Psoas muscle (tissue), 8 donors: ENCODE measurements at places on chromosomes 6 and 20.

DNA sequence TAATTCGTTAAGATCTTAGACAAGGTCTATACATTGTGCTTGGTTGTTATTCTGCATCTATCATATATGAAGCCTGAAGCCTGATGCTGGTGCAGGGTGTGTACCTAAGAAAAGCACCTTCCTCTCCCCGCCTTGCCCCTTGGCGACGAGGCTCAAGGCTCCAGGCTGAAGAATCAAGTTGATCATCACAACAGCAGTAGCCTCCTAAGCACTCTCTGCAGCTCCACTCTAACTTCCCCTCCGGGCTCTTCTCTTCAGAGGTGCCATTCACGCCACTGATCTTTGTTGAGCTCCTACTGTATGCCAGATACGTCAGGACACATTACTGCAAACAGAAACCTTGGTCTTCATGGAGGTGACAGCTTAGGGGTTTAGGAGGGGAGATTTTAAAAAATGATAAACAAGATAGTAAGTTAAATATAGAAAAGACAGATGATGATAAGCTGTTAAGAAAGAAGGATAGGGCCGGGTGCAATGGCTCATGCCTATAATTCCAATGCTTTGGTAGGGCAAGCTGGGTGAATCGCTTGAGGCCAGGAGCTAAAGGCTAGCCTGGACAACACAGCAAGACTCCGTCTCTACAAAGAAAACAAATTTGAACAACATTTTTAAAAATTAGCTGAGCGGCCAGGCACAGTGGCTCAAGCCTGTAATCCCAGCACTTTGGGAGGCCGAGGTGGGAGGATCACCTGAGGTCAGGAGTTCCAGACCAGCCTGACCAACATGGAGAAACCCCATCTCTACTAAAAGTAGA is 38.4 kb upstream of the ZNF217 start:
- no peak for DNase-seq

GRCh38 chr6:106249658-106250057 is 75.9 kb downstream of the ATG5 start:
- DNase-seq: no peak

- DNase-seq: no peak
Measured at GRCh38 chr6:3690506-3690905, 61.0 kb downstream of the PXDC1 start.

DNA sequence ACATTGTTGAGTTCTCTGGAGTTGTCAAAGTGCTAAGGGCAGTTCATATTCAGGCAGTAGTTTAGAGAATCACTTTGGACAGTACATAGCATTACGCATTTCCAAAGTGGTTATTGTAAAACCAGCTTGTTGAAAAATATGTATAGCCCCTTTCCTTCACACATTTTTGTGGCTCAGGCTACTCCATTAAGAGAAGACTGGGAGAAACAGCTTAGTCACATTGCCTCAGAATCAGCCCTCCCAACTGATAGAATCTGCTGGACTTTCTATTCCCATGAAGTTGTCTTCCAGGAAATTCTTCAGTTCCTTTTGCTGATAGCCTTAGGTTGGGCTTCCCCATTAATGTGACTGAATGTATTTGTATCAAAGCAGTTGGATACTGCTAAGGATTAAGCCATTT is 39.5 kb upstream of the HDGFL1 start:
- no peak for DNase-seq

DNA sequence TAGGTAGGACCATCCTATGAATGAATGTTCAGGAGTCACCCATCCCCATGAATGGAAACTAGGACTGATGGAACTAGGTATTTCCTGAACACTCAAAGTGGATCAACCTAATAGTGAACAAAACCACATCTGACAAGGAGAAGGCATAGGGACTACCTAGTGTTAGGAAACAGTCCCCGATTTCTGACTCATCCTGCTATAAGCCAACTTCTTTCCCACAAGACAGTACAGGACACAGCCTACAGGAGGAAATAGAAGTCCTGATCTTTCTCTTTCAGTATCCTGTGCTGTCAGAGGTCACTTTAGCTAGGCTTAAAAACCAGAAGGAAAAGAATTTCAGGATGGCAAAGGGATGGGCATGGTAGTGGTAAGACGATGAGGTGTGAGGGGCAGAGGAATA is 19.5 kb upstream of the GMDS start:
- no peak for DNase-seq

DNA sequence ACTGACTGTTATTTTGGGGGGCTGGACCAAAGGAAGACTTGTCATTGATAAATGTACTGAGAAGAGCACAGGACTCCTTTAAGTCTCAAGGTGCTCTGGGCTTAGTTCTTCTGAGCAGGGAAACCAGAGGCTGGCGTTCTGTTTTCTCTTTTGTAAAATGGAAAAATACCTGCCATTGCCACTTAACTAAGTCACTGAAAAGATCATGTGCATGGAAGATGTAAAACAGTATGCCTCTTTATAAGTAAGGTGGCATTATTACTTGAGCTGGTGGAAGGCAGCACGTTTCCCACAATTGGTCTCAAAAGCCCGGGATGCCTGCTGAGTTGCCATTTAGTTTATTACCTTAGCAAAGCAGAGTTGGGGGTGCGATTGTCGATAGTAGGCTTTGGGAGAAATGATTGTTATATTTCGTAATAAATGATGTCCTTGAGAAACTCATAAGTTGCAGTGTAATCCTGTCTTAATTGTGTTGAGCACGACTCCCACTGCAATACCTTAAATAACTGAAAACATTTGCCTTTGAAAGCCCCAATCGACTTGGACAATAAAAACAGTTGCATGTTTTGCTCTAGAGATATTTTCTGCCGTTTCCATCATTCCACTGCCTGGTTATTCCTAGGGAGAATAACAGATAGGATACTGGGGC is 3.6 kb downstream of the JARID2 start:
- no peak for DNase-seq

- DNase-seq: no peak
Measured at GRCh38 chr6:136527831-136528230, 22.4 kb downstream of the MAP7 start.

DNA sequence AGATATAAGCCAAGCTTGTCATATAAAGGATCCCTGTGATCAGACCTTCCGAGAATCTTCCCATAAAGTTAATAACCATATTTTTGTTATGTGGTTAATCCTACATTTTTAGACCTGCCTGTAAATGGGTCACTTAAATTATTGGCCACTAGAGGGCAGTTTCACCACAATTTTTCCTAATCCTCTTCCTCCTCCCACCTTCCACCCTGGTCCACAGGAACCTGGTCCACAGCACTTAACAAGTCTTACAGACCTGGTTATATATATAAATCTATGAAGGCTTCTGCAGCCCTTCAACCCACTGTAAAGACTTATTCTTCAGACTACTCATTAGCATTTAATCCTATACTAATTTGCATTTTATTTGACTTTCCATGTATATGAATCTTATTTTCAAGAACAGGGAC is 28.3 kb downstream of the MRS2 start:
- DNase-seq: no peak

DNA sequence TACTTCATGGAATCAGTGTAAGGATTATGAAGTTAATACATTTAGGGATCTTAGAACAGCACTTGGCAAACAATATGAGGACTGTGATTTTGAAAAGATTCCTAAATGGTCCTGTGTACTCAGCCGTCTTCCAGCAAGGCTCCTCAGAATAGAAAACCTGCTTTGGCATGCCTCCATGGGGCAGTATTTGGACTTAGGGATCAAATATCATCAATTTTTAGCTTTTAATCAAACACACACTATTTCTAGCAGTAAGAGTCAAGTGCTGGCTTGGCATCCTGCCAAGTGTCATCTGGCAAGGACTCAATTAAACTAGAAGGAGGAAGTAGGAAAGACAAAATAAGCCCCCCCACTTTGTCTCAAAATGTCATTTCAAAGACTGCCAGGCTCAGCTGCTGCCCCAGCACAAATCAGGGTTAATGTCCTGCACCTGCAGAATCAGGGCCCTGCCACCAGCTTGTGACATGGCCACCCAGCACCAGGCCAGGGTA is 40.8 kb downstream of the IYD start:
- DNase-seq: peak; percentile 46

- DNase-seq: no peak
Measured at GRCh38 chr20:5168651-5169396, 42.0 kb downstream of the CDS2 start.

DNA sequence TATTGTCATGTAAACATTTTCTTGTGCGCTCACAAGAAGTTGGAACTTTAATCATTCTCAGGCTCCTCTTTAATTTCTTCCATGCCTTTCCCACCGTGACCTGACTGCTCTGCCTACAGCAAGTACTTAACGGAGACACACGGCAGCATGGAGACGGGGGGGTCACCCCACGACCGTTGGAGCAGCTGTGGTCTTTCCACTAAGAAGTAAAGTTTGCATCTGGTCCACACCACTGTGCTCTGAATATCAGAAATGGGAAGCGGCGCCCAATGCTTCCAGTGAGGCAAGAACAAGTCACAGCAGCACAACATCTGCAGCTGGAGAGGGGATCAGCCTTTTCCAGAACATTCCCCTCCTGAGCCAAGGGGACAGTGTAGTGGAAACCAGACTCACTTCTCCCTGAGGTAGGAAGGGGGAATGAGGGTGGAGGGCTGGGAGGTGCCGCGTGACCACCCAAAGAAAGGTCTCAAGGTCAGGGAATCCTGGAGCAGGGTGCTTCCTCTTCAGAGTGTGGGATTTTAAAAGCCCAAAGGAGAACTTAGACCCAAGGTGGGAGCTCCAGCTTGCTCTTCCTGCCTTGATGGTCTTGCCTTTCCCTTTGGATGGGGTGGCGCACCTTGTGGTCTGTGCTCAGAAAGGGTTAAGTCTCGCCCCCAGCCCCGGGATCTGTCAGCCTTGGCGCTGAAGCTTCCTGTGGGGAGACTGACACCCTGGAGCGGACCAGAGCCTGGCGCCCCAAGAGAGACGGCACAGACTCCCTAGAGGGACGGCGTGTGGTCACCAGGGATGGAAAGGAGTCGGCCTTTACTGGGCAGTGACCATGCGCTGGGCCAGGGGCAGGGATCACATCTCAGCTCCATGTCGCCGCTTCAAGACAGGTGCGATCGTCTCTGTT is 25.6 kb upstream of the SMOC2 start:
- no peak for DNase-seq

- no peak for DNase-seq
Measured at GRCh38 chr6:141700819-141701218, 431.9 kb upstream of the GJE1 start.

GRCh38 chr6:85172705-85173104 is 277.2 kb upstream of the NT5E start:
- DNase-seq: no peak

GRCh38 chr20:18414140-18414539 is 52.7 kb downstream of the DZANK1 start:
- no peak for DNase-seq

- no peak for DNase-seq
Measured at GRCh38 chr6:105859457-105859856, 226.7 kb upstream of the PRDM1 start.

- no peak for DNase-seq
Measured at GRCh38 chr6:45563041-45563440, 185.3 kb upstream of the SUPT3H start.

DNA sequence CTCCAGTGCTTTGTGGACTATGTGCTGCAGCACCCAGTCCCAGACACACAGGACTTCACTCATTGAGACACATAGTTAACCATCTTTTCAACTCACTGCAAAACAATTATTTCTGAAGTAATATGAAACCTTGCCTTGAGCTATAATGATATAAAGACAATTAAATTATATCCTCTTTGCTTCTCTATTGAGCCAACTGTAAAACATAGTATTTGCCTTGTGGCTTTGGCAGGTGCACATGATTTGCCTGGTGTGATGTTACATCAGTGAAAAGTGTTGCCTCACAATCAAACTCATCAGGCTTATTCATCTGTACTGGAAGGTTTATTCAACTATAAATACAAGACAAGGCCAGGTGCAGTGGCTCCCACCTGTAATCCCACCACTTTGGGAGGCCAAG is 80.6 kb downstream of the NCOA7 start:
- DNase-seq: no peak

DNA sequence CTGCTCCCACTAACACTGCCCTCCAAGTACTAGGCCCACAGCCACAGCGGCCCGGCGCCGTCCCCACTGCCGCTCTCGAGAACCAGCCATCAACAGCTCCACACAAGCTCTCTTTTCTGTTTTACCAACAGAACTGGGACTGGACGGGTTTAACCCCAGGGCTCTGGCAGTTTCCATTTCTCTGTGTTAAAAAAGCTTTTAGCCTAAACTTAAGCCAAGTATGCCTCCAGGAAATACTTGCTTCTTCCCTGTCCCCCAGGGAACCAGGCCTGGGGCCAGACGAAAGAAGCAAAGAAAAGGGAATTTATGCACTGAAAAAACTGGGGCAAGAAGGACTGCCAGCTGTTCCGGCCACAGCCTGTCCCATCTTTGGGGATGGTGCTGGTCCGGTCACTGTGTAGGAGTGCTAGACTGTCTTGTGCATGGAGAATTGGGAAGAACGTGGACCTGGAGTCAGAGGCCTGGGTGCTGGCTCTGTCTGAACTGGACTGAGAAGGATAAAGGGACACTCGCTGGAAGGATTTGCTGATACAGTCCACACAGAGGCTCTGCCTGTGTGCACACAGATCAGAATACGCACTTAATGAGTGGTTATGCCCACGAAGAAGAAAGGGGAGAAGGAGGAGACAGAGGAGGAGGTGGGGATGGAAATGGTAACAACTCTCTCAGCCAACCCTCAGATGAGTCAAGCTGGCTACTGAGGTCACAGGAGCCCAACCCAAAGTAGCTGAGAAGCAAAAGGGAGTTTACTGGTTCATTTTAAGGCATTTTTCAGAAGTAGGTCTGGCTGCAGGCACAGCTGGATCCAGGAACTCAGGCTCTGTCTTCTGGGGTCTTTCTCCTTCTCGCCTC is 254.4 kb upstream of the PMEPA1 start:
- peak; percentile 45 for DNase-seq

DNA sequence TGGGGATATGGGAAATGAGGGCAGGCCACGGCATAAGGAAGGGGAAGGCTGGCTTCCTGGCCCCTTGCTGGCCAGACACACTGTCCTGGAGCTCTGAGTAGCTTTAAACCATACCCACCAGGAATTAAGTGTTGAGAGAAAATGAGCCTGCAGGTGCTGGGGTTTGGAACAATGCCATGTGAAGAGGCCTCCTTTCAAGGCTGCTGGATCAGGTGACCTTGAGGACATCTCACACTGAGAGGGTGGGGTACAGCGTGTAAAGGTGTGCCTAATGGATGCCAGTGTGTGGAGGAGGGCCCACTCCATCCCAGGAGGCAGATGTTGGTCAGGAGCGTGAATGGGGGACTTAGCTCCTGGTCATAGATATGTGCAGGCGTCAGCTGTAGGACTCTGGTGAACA is 74.8 kb upstream of the MLN start:
- DNase-seq: no peak

- DNase-seq: peak; percentile 35
Measured at GRCh38 chr6:42279966-42280629, 62.4 kb upstream of the MRPS10 start.

- no peak for DNase-seq
Measured at GRCh38 chr6:140285471-140285870, 911.0 kb upstream of the CITED2 start.

DNA sequence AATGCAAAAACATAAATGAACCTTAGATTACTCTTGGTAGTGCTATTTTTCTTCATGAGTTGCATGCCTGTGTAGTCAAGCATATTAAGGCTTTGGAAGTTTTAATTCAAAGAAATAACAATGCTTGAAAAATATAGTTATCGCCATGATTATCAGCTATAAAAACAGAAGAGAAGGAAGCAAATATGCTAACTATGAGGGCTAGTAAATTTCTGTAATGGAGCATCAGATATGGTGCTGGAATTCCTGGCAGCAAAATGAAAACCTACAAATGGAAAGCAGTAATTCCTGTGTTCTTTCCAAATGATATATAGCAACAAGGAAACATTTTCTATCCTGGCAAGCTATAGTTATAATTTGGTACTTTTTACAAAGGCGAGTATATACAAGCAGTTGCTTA is 29.7 kb downstream of the DOP1A start:
- DNase-seq: no peak

GRCh38 chr6:722077-722524 is 29.2 kb upstream of the EXOC2 start:
- peak; percentile 65 for DNase-seq
